ENCODE measurements at places on chromosomes 2 and 18.

GRCh38 chr2:99640635-99641151 is 150.9 kb upstream of the REV1 start:
- no peak for DNase-seq

- no peak for DNase-seq
These were observed 29.6 kb downstream of the COLEC12 start for GRCh38 chr18:470661-471501.

DNA sequence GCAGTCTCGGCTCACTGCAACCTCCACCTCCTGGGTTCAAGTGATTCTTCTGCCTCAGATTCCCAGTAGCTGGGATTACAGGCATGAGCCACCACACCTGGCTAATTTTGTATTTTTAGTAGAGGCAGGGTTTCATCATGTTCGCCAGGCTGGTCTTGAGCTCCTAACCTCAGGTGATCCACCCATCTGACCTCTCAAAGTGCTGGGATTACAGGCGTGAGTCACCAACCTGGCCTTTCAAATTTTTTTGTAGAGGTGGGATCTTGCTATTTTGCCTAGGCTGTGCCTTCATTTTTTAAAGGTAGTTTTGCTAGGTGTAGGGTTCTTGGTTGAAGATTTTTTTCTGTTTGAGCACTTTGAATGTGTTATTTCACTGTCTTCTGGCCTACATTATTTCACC is 6.2 kb downstream of the HAUS1 start:
- DNase-seq = no peak

DNA sequence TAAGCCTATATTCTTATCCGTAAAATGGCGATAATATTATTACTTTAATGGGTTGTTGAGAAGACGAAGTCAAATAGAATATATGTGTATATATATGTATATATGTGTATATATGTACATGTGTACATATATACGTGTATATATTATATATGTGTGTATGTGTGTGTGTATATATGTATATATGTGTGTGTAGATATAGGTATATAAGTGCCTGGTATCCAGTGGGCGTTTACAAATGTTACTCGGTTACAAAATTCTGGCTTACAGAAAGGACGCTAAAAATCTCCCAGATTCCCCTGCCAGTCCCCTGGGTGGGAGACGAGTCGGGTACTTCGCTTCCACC is 295 bp upstream of the MTX2 start:
- DNase-seq = no peak

DNA sequence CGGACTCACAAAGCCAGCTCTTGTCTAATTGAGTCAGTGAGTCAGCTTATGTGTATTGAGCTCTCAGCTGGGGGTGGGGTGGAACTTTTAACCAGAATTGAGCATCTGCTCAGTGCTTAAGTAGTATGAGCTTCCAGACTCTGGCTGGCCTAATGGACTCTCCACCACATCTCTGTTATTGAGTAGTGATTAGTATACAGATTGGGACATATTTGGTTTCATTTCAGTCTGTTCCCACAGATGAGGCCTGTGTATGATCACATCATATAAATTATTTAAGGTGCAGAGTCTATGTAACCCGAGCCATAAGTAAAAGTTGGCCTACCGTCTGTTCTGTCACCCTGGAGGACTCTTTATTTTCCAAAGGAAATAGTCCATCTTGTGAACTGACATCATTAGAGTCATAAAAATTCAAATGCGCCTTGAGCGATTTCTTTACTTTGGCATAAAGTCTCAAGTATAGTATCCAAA is 152.1 kb downstream of the THSD7B start:
- DNase-seq = no peak

DNA sequence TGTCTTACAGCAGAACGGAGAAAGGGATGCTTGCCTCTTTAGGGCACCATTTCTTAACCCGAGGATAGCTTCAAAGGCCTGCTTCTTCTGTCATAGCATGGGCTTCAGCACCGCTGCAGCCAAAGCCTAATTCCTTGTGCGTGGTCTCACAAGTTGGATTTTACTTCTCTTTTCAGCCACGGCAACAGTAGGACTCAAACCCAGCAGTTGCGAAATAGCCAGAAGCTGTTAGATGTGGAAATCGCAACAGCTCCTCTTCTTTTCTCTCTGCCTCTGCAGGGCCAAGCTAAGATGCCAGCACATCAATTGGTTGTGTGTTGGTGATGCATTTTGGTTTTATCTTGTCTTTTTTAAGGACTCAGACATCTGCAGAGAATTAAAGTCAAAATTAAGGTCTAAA is 3.1 kb downstream of the NRXN1 start:
- DNase-seq = no peak

DNA sequence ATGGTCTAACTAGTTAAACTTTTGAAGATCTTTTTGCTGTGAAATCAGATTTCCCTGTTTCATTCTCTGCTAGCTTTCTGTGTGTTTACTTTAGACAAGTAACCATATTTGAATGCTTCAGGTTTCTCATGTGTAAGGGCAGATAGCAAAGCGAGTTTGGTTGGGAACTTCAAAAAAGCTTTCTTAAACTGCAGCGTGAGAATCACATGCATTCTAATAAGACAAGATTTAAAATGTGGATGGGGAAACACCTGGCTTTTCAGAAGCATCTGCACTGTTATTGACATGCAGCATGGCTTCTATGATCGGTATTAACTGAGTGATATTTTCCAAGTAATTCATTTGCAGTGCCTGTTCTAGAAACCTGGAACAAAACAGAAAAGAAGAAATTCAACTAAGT is 119.3 kb downstream of the ABCA12 start:
- no peak for DNase-seq

DNA sequence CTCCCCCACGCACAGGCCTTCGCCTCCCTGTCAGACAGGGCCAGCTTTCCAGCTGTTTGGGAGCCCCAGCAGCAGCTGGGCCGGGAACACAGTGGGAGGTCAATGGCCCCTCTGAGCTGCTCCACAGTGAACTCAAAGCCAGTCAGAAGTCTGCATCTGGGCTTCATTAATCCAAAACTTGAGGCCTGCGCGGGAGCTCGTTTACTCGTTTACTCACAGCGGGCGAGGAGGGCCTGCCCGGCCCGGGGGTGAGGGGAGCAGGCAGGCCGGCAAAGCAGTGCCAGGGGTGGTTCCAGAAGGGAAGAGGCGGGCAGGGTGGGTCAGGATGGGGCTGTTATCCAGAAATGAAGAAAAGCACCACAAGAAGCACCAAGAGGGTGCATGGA is 36.8 kb upstream of the SEMA4C start:
- no peak for DNase-seq

- no peak for DNase-seq
These were observed 265.3 kb upstream of the TCF4 start for GRCh38 chr18:55853268-55853667.

DNA sequence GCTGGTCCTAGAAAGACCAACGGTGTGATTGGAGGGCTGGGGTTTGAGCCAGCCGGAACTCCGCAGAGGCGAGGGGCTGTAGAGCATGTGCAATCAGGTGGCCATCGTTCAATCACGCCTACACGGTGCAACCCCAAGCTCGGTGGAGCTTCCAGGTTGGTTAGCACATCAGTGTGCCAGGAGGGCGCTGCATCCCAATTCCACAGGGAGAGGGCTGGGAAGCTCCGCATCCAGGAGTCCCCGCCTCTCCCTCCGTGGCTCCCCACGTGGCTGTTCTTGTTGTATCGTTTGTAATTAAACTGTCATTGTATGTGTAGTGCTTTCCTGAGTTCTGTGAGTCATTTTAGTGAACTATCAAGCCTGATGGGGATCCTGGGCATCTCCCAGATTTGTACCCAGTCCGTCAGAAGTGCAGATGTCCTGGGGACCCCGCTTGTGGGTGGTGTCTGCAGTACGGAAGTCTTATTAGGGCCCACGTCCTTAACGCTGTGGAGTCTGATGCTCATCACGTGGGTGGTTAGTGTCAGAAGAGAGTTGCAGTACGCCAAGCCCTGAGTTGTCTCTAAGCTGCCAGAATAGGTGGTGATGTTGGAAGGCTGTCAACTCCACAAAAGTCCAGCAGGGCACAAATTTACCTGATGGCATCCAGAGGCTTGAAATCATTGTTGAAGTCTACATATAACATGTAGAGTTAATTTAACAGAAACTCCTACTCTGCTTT is 20.6 kb upstream of the AMMECR1L start:
- no peak for DNase-seq

- no peak for DNase-seq
These were observed 79.1 kb downstream of the INHBB start for GRCh38 chr2:120425014-120425413.

DNA sequence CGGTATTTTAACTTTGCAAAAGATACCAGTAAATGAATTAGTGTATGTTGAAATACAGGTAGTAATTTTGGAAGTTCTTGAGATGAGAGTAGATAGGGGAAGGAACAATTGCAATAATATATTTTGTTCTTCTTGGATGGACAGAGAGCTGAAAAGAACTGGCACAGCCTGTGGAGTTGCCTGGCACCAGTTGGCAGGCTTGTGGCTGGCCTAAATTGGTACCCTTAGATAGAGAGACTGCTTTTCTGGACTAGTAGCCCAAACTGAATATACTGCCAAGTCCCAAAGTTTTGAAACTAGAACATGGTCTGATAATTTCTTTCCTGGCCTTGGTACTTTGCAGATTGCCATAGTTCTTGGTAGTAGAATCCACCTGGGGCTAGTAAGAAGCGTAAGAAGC is 26.9 kb downstream of the MYO1B start:
- DNase-seq = no peak

GRCh38 chr18:59961070-59961469 is 61.3 kb downstream of the PMAIP1 start:
- no peak for DNase-seq

DNA sequence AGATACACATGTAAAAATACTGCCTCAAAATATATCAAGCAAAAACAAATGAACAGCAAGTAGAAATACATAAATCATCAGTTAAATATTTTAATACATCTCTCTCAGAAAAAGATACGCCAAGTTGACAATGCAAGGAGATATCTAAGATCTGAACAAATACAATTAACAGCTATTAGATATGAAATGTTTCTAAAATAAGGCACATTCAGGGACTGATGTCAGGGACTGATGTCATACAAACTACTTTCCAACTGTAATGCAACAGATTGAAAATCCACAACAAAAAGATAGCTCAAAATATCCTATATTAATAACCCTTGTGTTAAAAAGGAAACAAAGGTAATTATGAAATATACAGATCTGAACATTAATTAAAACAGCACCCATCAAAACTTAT is 51.7 kb downstream of the TLK1 start:
- DNase-seq = no peak

- DNase-seq = no peak
These were observed 969.1 kb upstream of the CDH2 start for GRCh38 chr18:29146068-29146467.

DNA sequence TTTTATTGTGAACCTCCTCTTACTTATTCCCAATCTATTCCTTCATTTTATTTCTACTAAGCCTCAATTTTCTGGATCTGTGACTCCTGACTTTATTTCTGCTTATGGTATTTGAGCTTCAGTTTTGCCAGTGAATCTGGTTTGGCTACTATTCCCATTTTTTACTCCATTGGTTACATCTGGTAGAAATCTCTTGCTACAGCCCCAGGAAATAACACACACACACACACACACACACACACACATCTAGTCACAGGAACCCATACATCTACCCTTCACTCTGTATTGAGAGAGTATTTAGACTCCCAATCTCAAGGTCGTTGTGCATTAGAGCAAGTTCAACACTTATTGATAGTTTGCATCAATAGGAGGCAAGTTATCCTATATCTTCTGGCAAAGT is 37.0 kb upstream of the GALNT5 start:
- no peak for DNase-seq

Data from midbrain (tissue), 1 donor.